ENCODE measurements at places on chromosomes 5 and 9.

DNA sequence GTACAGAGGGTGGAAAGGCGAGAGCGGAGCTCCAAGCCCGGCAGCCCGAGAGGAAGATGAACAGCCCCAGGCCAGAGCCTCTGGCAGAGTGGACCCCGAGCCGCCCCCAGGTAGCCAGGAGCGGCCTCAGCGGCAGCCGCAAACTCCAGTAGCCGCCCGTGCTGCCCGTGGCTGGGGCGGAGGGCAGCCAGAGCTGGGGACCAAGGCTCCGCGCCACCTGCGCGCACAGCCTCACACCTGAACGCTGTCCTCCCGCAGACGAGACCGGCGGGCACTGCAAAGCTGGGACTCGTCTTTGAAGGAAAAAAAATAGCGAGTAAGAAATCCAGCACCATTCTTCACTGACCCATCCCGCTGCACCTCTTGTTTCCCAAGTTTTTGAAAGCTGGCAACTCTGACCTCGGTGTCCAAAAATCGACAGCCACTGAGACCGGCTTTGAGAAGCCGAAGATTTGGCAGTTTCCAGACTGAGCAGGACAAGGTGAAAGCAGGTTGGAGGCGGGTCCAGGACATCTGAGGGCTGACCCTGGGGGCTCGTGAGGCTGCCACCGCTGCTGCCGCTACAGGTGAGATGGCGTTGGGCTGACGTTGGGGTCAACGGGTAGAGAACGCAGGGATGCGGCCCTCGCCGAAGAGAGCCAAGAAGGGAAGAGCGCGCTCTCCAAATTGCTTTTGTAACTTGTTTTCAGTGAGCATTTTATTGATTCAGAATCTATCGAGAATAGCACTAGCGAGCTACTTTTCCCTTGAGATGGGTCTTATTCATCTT, at the start of gene PTGER4:
TSS of gene PTGER4 (plus strand) at position 3 of the 769 bp plus-strand sequence. CDS start 1,079 bp downstream, outside the sequence.
- peak; percentile 39 for DNase-seq

- no peak for DNase-seq
These were observed 254.1 kb upstream of the IRX4 start for GRCh38 chr5:2136728-2137333.

DNA sequence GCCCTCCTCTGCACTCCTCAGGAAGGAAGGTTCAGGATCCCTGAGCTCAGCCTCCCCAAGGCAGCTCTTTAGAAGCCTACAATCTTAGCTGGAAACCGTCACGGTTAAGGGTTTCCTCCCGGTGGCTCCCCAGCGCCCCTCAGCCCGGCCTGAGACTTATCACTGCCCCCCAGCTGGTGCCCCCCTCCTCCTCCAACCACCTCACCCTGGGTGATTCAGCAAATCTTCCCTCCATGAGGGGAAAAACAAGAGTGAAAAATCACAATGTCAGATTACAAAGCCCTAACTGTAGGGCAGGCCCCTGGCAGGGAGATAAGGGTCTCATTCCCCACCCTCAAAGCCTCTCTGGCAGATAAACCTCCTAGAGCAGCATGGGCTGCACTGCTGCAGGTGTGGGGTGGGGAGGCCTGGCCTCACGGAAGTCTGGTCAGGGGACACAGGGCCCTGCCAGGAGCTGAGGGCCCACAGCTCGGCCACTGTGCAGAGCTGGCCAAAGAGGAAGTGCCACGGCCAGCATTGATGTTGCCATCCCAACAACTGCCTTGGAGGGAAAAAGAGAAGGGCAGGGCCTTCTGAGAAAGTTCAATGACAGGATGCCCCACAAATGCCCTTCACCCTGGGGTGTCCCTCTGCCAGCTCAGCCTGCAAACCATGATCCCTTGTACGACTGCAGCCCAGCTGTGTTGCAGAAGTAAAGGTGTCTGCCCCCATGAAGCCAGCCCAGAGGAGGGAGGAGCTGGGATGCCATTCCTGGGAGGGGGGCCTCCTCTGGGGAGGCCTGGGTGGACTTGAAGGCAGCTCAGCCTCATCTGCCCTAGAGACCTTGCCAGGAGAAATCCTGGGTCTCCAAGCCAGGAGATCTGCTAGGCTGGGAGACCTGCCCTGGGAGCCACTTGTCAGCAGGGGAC, 25.9 kb downstream of the GFI1B start:
- no peak for DNase-seq

DNA sequence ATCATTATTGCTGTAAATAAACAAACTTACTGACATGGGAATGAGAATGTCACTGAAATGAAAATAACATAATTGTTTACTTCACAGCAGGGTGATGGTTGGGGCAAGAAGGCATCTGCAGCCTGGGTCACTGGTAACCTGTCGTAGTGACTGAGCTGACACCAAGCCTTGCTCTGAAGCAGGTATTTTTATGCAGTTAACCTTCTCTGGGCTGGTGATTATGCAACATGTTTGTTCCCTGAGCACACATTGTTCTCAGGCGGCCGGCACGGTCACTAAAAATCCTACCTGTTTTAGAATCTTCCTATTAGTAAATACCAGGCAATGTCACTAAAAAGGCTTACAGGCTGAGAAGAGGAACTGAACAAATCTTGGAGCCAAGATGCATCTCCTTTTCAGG, 157.7 kb upstream of the NR3C1 start:
- DNase-seq = no peak

Measured in stimulated activated CD4-positive, alpha-beta T cell treated with anti-CD3 and anti-CD28 coated beads, Interleukin-12 subunit alpha, Interleukin-12 subunit beta, amount 100 ng/mL, for 4 hours (primary cell).